ENCODE measurements at places on chromosomes 12 and 14.

- no peak for DNase-seq
These were observed at the start of gene TRHDE for GRCh38 chr12:72272091-72272661. TSS of gene TRHDE (plus strand) at chr12:72272370. CDS start at chr12:72272644, 274 bp downstream.

DNA sequence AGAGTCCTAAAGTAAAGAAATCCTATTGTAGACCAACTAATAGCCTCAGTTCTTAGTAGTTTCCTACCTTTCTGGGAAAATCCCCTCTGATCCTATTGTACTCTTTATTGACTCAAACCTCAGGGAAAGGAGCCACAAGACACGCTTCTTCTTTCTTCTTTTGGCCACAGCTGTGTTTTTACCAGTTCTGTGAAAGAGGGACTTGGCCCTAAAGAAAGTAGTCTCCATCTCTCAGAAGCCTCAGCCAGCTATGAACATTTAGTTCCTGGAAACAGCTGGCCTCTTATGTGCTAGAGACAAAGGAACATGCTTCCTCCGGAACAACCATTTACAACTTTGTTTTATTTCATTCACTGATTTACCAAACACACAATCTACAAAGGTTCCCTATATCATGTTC lies 66.1 kb upstream of the ARID2 start:
- no peak for DNase-seq

- no peak for DNase-seq
These were observed 2.8 kb downstream of the ORMDL2 start for GRCh38 chr12:55820679-55821078.

- DNase-seq: no peak
These were observed 13.5 kb downstream of the DHRS7 start for GRCh38 chr14:60151715-60152114.

GRCh38 chr14:59320763-59321625 lies 132.5 kb downstream of the DAAM1 start:
- DNase-seq: no peak

All from NCI-H1436 (cell line).